ENCODE measurements at places on chromosomes 5 and 9.

GRCh38 chr5:145341842-145342241 is 493.3 kb downstream of the PRELID2 start:
- peak; percentile 59 for DNase-seq

GRCh38 chr9:126151031-126151685 is 175.5 kb upstream of the MVB12B start:
- DNase-seq, result no peak

- DNase-seq, result no peak
These were observed 15.3 kb downstream of the ALDH1A1 start for GRCh38 chr9:72937545-72937944.

- no peak for DNase-seq
These were observed 6.3 kb downstream of the PDE4D start for GRCh38 chr5:59887274-59887673.

DNA sequence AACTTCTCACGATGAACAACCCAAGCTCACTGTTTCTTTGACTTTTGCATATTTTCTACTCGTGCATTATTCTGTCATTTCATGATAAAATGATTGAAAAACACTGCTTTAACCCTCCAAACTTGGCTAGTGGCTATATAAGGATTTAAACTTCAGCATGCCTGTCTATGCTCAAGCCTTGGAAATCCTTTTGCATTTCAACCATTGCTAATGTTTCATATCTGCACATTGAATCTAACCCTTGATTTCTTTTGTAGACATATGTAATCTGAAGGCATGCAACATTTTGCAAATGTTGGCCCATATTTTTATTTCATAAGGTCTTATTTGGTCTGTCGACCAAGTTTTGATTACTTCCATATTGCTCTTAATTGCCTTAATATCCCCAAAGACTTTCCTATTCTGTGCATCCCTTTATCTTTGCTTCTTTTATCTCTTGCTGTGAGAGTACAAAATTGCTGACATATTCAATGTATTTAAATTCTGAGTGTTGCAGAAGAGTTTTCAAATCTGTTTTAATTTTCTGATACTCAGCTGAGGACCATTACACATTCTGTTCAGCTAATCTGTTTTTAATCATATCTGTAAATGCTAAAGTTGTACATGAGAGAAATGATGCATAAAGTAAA is 403.7 kb upstream of the ZNF608 start:
- no peak for DNase-seq

DNA sequence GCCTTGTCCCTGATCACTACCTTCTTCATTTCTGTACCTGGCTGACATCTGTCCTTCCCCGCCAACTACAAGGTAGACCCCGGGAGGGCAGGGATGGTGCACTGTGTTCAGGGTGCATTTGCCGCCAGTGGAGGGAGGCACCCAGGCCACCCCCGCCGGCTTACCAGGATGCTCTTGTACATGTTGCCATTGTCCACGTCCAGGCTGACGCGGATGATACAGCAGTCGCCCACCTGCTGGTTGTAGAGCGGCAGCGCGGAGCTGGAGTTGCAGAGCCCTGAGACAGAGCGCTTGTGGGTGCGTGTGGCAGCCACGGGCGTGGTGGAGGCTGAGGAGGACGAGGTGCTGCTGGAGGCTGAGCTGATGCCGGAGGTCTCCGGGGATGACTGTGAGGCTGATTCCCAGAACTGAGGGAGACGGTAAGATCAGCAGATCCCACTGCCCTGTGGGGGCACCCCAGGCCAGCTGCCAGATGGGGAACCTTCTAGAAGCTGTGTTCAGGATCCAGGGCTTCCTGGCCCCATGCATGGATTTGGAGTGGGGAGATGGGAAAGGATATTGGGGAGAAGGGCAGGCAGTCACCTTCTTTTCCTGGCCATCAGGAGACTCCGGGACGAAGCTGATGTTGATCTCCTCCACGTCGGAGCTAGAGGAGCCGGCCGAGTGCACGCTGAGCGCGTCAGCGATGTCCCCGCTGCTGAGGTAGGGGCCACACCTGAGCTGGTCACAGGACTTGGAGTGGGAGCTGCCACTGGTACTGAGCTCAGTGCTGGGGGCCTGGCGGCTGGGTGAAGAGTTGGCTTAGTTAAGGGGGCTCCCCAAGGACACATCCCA is 19.5 kb downstream of the RALGDS start:
- no peak for DNase-seq
